AG09309 (cell line): ENCODE measurements at places on chromosomes 7 and 10.

- no peak for DNase-seq
These were observed 572.1 kb downstream of the SORCS1 start for GRCh38 chr10:106592396-106592795.

DNA sequence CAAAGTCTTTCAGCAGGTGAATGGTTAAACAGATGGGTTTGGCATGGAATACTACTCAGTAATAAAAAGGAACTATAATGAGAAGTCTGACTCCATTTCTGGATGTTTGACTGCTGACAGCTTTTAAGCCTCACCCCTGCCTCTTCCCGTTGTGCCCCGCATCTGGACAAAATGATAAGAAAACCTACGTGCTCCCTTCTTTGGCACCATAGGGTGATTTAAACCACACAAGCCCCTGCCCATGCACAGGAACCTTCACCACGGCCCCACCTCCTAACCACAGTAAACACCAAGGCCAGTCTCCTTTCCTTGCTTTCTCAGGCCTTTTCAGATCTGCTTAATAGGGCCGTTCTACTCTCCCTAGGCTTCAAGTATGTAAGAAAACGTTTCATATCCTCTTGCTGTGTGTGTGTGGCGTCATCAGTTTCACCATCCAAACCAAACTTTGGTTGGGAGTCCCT lies 47.1 kb upstream of the UBN2 start:
- DNase-seq, result no peak

DNA sequence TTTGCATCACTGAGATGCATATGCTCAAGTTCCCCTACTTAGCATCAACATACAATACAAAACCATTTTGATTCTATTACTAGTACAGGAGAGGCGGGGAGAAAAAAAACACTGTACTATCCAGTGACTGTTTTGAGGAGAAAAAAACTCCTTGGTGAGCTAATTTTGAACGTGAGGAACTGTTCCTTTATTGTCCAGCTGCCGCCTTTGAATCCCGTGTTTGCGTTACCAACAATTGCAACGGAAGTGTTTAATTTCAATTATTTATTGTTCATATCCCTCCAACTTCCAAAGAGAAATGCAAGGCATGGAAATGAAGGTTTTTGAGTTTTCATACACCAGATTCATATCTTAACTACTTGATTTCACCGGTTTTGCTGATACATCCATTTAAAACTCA lies 66.4 kb upstream of the ARHGAP21 start:
- no peak for DNase-seq

DNA sequence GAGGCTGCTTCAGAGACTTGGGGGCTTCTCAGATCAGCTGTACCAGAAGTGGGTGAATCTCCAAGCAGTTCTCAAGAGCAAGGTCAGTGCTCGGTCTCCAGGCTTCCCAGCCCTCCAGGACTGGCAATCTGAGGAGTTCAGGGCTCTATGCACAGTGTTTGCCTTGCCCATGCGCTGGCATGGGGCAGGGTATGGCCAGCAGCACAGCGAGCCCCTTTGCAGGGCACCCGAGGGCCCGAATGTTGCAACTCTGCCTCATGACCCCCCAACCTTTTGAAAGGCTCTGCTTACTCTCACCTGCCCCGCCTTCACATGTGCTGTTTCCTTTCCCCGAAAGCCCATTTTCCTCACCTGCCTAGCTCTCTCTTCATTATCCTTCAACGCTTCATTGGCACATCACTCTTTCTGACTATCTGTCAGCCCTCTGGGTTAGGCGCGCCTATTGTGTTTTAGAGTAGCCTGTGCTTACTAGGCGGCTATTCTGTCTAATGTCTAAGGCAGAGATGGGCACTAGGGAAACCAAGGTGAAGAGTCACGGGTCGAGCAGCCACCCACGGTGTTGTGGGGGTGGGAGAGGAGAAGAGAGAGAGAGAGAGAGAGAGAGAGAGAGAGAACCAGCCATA lies 83.6 kb downstream of the WDFY4 start:
- DNase-seq, result no peak

DNA sequence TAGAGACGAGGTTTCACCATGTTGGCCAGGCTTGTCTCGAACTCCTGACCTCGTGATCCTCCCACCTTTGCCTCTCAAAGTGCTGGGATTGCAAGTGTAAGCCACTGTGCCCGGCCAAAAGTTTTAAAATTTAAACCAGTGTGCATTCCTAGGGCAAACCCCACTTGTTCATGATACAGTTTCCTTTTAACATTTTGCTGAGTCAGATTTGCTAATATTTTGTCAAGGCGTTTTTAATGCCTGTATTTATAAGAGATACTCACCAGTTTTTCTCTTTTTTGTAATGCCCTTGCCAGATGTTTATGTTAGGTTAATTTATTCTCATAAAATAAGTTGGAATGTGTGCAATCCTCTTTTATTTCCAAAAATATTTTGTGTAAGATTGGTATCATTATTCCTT lies 927.4 kb downstream of the DNAJB9 start:
- no peak for DNase-seq

DNA sequence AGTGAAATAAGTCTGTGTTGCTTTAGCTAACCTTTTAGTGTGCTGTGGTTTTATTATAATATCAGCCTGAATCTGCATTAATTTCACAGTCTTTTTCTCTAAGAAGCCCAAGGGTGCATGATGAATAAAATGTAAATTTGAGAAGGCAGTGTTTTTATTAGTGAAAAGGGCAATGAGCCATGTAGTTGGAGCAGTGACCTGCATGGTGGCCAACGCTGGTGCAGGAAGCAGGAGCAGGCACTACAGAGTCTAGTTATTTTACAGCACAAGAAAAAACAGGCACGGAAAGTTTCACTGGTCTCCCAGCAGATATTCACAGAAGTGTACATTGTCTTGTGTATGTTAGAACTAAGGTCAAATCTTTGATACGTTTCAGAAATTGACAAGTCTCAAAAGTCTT lies 247.8 kb downstream of the CELF2 start:
- DNase-seq, result no peak

- DNase-seq, result peak; percentile 81
These were observed 78.3 kb upstream of the NRP1 start for GRCh38 chr10:33412653-33413361.

GRCh38 chr10:91761721-91762120 lies 36.5 kb upstream of the TNKS2 start:
- no peak for DNase-seq

- no peak for DNase-seq
These were observed 72.4 kb downstream of the AGMO start for GRCh38 chr7:15489383-15489782.

GRCh38 chr7:132270517-132270916 lies 305.8 kb downstream of the PLXNA4 start:
- no peak for DNase-seq

- DNase-seq, result no peak
These were observed 176.7 kb downstream of the EMX2 start for GRCh38 chr10:117718986-117719920.

DNA sequence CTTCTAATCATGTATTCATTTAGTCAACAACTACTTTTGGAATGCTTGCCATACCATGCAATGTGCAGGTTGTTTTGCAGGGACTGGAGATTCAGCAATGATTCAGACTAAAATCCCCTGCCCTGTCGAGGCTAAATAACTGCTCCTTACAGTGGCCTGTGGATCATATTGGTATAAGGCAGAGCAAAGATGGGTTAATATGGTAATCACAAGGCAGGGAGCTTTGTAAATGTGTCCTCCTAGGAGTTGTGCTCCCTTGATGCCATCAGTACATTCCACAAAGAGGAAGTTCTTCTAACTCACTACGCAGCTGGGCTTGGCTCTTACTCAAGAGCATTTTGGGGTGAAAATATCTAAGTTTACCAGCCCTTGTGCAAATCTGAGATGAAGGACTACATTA lies 614 bp upstream of the IFIT2 start:
- DNase-seq, result no peak
